Activated CD4-positive, CD25-positive, alpha-beta regulatory T cell treated with anti-CD3 and anti-CD28 coated beads, Interleukin-2, amount 50 U/mL, for 72 hours (primary cell): ENCODE measurements at places on chromosomes 1 and 21.

GRCh38 chr1:88897070-88897730 lies 5.8 kb upstream of the GTF2B start:
- DNase-seq = no peak

DNA sequence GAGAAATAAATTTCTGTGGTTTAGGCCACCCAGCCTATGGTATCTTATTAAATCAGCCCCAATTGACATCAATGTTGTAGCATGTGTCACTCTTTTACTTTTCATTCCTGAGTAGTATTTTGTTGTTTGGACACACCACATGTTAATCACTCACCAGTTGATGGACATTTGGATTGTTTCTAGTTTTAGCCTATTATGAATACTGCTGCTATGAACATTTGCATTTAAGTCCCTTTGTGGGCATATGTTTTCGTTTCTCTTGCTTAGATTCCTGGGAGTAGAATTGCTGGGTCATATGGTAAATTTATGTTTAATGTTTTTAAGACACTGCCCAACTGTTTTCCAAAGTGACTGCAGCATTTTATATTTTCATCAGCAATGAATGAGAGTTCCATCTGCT lies 50.2 kb upstream of the NUF2 start:
- no peak for DNase-seq

- DNase-seq = no peak
These were observed 84.8 kb upstream of the WARS2 start for GRCh38 chr1:119225265-119225664.

DNA sequence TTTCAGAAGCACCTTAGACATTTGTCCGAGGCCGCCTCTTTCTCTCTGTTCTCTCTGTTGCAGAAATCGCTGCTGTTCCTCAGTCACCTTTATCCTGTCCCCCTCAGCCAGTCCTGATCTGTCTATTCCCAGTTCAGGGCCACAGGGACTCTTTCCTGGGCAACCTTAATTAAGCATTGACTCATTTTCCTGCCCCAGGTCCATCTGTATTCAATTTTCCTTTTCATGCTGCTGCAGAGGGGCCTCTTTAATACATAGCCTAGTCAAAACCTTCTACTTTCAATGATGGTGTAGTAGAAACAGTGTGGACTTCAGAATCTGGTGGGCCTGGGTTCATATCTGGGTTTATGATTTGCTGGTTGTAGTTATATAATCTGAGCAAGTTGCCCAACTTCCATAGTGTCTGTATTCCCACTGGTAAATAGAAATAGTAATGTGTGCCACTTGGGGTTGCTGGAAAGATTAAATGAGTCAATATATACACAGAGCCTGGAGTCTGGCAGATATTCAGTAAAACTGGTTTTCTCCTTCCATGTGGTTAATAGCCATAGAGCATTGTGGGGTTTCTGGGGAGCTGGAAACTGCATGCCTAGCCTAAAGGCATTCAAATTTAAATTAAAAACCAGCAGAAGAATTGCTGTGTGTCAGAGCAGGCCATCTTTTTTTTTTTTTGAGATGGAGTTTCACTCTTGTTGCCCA lies 4.5 kb downstream of the TRAF5 start:
- DNase-seq = no peak

DNA sequence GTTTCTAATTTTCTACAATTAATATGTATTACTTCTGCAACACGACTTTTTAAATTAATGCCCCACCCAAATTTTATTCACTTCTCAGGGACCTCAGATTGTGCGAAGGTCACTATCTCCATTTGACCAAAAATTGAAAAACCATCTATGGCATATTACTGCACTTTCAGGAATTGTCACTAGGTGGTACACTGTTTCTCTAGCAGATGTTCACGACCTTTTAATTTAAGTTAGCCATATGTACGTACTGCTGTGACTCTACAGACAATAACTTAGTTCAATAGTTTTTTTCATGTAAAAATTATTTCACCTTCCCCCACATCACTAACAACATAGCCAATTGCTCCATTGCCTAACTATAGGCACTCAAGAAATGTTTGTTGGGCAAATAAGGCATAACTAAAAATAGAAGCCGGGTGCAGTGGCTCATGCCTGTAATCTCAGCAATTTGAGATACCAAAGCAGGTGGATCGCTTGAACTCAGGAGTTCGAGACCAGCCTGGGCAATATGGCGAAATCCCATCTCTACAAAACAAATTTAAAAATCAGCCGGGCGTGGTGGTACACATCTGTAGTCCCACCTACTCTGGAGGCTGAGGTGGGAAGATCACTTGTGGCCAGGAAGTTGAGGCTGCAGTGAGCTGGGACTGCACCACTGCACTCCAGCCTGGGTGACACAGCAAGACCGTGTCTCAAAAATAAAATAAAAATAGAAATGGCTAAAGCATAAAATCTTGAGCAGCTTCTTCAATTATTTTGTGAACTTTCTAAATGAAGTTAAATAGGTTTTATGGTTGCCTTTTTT lies 75.7 kb upstream of the PKN2 start:
- no peak for DNase-seq

- DNase-seq = no peak
These were observed 114.1 kb downstream of the ZNF648 start for GRCh38 chr1:181947441-181947840.

DNA sequence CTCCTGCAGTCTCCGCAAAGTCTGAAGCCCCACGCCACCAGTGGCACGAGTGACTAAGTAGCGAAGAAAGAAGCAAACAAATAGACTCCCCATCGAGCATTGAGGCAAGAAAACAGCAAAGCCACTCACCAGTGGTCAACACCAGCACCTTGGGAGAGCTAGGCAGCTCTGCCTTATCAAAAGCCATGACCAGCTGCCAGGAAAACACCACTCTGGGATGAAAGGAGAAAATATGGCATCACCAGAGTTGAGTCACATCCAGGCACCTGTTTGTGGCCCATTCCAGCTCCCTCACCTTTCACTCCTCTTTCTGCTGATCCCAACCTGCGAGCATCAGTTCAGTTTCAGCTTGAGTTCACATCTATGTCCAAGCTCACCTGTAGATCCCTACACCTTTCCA lies 17.2 kb downstream of the PDZK1 start:
- DNase-seq = no peak

- DNase-seq = no peak
These were observed at the start of gene CFHR4 for GRCh38 chr1:196887515-196888239. CFHR4 (plus strand) TSS chr1:196888052; CDS start chr1:196888151, 99 bp downstream.

- no peak for DNase-seq
These were observed 26.5 kb upstream of the LEPR start for GRCh38 chr1:65393928-65394327.

- DNase-seq = no peak
These were observed 8.5 kb downstream of the ANGPTL1 start for GRCh38 chr1:178862416-178862815.

DNA sequence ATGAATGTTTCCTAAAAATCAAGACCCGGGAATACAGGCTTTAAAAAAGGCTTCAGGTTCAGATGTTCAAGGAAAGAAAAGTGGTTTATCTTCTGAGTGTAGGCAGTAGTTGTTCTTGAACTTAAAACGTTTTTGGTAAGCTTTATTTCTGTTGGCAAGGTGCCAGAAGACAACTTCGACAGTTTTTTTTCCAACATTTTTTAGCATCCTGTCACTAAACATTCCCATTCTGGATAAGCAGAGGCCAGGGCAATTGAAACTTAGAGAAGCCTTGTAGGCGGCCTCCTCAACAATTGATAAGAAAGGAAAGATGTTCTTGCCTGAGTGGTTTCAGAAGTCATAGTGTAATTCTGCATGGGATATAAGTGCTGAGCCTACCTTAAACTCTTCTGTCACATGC lies 66.7 kb downstream of the PATJ start:
- DNase-seq = no peak

GRCh38 chr1:68358439-68358838 lies 91.3 kb downstream of the RPE65 start:
- no peak for DNase-seq

DNA sequence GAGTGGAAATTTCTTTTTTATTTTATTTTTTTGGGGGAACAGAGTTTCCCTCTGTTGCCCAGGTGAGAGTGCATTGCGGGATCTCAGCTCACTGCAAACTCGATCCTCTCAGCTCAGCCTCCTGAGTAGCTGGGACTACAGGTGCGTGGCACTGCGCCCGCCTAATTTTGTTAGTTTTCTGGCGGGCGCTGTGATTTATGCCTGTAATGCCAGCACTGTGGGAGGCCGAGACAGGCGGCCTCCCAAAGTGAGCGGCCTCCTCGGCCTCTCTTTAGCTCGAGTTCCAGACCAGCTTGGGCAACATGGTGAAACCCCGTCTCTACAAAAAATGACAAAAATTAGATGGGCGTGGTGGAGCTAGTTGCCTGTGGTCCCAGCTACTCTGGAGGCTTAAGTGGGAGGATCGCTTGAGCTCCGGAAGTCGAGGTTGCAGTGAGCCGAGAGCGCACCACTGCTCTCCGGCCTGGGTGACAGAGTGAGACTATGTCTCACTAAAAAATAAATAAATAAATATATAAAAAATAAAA lies 2.7 kb downstream of the GMEB1 start:
- no peak for DNase-seq

DNA sequence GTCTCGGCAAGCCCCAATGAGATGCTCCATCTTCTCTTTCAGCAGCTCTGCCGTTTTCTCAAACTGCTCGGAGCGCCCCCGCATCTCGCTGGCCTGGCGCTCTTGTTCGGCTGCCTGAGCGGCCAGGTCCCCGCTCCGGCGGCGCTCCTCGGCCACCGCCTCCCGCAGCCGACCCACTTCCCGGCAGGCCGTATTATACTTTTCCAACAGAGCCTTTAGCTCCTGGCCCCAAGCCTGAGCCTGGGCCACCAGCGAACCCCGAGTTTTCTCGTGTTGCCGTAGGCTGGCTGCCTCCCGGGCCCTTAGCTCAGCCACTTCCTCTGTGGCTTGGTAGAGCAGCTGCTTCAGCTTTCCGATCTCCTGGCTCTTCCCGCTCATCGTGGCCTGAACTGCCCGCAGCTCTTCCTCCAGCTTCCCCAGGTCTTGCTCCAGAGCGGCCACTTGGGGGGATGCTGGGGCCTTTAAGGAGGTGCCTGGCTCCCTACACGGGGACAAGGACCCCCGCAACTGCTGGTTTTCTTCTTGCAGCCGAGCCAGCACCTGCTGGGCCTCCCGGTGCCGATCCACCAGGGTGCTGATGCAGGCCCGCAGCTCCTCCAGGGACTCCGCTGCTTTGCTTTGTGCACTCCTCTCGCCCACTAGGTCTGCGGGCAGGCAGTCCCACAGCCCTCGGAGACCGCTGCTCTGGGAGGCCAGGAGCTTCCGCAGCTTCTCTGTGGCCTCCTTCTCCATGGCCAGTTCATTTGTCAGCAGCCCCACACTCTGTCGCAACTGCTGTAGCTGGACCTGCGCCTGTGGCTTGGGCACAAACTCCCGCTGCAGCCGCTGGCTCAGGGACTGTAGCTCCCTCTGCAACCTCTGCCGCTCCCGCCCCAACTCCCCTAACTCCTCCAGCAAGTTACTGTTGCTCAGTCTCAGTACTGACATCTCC lies 13.4 kb upstream of the PIAS3 start:
- DNase-seq = peak; percentile 49

GRCh38 chr1:64320922-64321614 lies 117.6 kb downstream of the UBE2U start:
- DNase-seq = no peak

- DNase-seq = no peak
These were observed 14.7 kb upstream of the IGFN1 start for GRCh38 chr1:201175820-201176500.
